ENCODE measurements at places on chromosomes 12 and 14. TPM values are rescaled to one million over a fixed set of nuclear protein-coding genes. Genes with fewer than 3 reads are reported as not detected.

- H3K4me3 ChIP-seq, result no peak overlapping the region
- no peak overlapping the region for H3K27ac ChIP-seq
- H3K36me3 ChIP-seq, result no peaks in the 10 kb centered on the region
- DNase-seq, result no peak
- no peaks in the 10 kb centered on the region for H3K27me3 ChIP-seq
- H3K4me1 ChIP-seq, result no peaks in the 10 kb centered on the region
Observed at GRCh38 chr12:120183211-120183631, 11.3 kb downstream of the GCN1 start.

GARIN6 gene
- total RNA-seq, result not detected

DNA sequence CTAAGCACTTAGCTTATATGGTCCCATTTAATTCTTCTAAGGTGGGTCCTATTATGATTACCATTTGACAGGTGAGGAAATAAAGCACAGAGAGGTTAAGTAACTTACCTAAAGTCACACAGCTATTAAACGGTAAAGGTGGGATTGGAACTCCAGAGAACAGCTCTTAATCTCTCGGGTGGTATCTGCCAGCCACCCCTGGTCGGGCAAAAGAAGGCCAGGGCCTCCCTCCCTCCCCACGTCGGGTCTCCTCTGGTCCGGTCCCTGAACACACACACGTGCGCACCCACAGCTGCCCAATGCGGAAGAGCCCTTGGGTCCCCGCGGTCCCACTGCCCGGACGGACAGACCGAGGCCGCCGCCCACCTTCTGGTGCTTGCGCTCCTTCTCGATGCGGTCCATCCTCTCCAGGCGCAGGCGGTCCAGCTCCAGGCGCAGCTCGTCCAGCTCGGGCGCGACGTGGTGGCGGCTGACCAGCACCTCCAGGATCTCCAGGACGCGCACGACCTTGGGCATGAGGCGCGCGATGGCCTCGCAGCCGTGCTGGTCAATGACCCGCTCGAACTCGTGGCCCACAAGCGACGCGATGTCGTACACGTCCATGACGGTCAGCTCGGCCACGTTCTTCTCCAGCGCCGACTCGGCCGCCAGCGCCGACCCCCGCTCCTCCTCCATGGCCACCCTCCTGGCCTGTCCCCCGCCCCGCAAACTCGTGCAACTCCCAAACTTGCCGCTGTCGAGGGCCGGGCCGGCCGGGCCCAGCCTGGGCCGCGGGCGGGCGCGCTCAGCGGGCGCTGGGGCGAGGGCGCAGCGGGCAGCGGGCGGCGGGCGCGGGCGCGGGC, 490 bp downstream of the RILPL1 start:
- H3K36me3 ChIP-seq, result no peaks in the 10 kb centered on the region
- no peak overlapping the region for H3K27ac ChIP-seq
- H3K4me1 ChIP-seq, result peaks cover 7% of the 10 kb centered on the region
- DNase-seq, result peak; percentile 70
- H3K27me3 ChIP-seq, result no peaks in the 10 kb centered on the region
- peak overlapping the region; percentile 64 for H3K4me3 ChIP-seq

- no peaks in the 10 kb centered on the region for H3K27me3 ChIP-seq
- H3K27ac ChIP-seq, result no peak overlapping the region
- DNase-seq, result no peak
- no peaks in the 10 kb centered on the region for H3K4me1 ChIP-seq
- H3K4me3 ChIP-seq, result no peak overlapping the region
- no peaks in the 10 kb centered on the region for H3K36me3 ChIP-seq
Observed at GRCh38 chr14:88323523-88324199, 592 bp upstream of the KCNK10 start.

GRCh38 chr14:100149851-100150611, 9.4 kb downstream of the DEGS2 start:
- H3K4me1 ChIP-seq, result no peaks in the 10 kb centered on the region
- no peak overlapping the region for H3K4me3 ChIP-seq
- H3K36me3 ChIP-seq, result no peaks in the 10 kb centered on the region
- DNase-seq, result no peak

DNA sequence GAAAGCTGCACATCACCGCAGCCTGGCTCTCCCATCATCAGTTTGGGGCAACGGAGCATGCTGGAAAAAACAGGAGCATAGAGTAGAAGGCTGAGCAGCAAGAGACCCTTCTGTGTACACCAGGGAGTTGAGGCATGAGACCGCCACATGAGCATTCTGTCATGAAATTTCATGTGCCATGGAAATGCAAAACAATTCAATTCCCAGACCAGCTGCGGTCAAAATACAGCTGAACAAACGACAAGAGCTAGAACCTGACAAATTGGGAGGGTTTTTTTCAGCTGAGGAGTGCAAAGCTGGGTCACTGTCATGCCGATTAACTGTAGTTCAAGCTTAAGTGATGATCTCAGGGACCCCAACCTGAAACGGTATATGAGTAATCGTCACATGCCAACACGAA, 37.1 kb downstream of the TMEM30B start:
- no peak for DNase-seq
- H3K4me1 ChIP-seq, result no peaks in the 10 kb centered on the region
- H3K4me3 ChIP-seq, result no peak overlapping the region
- no peaks in the 10 kb centered on the region for H3K27me3 ChIP-seq
- H3K36me3 ChIP-seq, result no peaks in the 10 kb centered on the region

PIK3C2G gene
- not detected for total RNA-seq

GRCh38 chr12:65517656-65518210, 239.2 kb downstream of the MSRB3 start:
- no peaks in the 10 kb centered on the region for H3K4me1 ChIP-seq
- H3K27me3 ChIP-seq, result no peaks in the 10 kb centered on the region
- no peak for DNase-seq
- H3K27ac ChIP-seq, result no peak overlapping the region

- H3K4me1 ChIP-seq, result peaks cover 4% of the 10 kb centered on the region
- peak; percentile 84 for DNase-seq
- H3K4me3 ChIP-seq, result peak overlapping the region; percentile 61
Observed at GRCh38 chr14:100285021-100285912, 21.0 kb downstream of the SLC25A29 start.

PPP2R5C gene
- total RNA-seq, result 111 TPM

- H3K36me3 ChIP-seq, result no peaks in the 10 kb centered on the region
- H3K27me3 ChIP-seq, result no peaks in the 10 kb centered on the region
- H3K27ac ChIP-seq, result no peak overlapping the region
- no peak for DNase-seq
Observed at GRCh38 chr12:117067638-117068037, 31.6 kb downstream of the TESC start.

DNA sequence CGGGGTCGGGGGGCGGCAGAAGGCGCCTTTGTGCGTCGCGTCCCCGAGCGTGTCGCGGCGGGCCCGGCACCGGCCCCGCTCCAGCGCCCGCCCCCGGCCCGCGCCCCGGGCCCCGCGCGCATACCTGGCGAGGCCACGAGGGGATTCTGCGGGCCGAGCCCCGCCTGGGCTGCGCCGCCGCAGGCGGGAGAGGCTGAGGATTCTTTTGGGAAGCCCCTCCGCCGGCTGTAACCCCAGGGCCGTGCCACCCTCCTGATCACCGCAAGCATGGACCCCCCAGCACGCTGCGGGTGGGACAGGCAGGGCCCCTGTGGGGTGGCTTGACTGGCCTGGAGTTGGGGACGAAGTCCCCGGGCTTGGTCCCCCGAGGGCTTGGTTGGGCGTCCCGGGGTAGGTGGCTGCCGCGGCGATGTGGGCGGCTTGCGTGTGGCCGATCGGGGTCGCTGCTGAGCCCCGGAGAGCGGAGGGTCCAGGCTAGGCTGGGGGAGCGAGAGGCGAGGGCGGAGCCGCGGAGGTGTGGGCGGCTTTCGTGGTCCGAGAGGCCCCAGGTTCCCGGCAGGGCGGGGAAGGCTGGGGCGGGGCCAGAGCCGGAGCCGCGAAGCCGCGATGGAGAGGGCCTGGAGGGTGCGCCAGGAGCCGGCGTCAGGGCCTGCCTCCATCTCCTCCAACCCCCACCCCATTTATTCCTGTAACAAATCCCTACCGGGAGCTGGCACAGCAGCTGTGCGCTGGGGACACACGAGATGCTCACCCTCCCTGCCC, 28.4 kb upstream of the GPR132 start:
- no peaks in the 10 kb centered on the region for H3K36me3 ChIP-seq
- H3K27me3 ChIP-seq, result no peaks in the 10 kb centered on the region
- peaks cover 9% of the 10 kb centered on the region for H3K4me1 ChIP-seq

DNA sequence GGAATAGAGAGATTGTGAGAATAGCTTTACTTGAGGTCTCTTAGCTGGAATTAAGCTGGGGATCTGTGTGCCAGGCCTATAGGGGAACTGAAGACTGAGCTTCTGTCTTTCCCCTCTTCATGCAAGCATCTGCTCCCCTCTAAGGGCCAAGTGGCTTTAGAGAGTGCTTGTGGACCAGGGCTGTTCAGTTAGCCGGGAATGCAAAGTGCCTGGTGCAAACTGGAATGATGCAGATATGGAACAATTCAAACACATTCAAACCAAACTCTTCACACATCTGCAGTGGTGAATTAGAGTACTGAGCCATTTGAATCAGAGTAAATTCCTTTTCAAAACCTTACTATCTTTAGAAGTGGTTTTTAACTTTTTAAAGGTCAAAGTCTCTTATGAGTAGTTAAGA, 99.0 kb downstream of the LIN7A start:
- no peak overlapping the region for H3K27ac ChIP-seq
- H3K27me3 ChIP-seq, result no peaks in the 10 kb centered on the region
- no peak for DNase-seq
- H3K36me3 ChIP-seq, result no peaks in the 10 kb centered on the region

DNA sequence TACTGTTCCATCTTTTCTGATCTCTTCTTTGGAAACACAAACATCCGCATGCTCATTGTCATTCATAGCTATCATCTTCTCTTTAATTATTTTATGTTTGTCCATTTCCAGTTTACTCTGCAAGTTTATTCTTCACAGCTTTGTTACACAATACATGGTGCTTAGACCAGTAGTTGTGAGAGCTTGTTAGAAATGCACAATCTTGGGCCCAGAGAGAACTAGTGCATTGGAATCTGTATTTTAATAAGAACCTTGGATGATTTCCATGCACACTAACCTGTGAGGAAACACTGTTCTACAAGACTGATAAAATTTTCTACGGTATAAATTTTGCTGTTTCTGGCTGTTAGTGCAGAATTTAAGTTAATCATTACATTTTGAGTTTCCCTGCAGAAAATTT, 59.3 kb upstream of the SLC2A13 start:
- DNase-seq, result no peak
- no peaks in the 10 kb centered on the region for H3K27me3 ChIP-seq
- no peaks in the 10 kb centered on the region for H3K36me3 ChIP-seq
- no peak overlapping the region for H3K4me3 ChIP-seq

DNA sequence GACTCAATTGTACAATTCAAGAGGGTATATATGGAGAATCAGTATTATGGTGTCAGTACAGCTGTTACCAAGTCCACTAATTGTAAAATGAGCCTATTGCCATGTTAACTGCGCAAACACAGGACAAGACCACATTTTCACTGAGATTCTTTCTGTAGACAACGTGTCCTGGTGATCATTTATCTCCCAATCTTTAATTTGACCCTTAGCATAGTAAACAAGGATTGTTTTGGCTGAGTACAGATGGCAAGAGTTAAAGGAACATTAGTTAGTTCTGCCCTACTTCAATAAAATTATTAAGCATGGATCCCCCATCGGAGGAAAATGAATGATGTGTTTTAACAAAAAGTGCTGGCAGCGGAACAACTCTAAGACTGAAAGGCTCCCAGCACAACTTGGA, 36.1 kb downstream of the SLC15A5 start:
- no peak for DNase-seq
- no peaks in the 10 kb centered on the region for H3K36me3 ChIP-seq
- no peak overlapping the region for H3K27ac ChIP-seq
- no peaks in the 10 kb centered on the region for H3K27me3 ChIP-seq
